Vagina (tissue), 2 donors: ENCODE measurements at places on chromosomes 6 and 20. TPM values are rescaled to one million over a fixed set of nuclear protein-coding genes. Genes with fewer than 3 reads are reported as not detected.

ERVFRD-1 gene
- 0.25 TPM for total RNA-seq

ANKRD66 gene
- not detected for total RNA-seq

- DNase-seq = no peak
Observed at GRCh38 chr20:15594158-15594695, 979.0 kb downstream of the KIF16B start.

DNA sequence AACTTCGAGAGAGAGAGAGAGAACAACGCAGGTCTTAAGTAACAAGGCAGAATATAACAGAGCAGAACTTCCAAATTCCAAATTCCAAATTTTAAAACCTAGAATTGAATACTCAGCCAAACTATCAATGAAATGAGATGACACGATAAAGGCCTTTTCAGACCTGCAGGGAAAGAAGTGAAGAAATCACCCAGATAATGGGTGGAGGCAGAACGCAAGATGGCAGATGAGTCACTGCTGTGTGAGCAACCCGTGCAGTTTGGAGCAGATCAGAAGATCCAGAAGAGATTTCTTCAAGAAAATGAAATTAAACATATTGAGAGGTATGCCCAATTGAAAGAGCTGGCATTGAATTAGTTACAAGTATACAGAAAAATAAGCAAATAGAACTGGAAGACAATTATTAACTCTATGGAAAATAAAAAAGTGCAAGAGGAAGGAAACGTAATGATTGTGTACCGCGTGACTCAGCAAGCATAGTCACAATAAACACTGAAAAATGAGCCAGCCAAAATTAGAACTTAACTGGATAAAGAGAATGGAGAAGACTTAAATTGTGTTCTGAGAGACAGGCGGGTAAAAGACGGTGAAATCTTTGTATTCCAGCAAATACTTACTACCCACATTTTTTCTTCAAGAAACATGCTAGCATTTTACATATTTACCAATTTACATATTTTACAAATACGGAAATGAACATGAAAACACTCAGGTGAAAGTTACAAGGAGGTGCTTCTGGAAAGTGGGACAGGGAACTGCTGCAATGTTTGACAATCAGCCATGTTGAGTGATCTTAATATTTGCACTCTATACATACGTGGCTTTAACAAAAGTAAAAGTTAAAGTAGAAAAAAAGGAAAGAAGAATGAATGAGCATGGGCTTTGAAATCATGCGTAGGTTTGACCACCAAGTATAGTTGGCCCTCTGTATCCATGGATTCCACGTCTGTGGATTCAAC, 87.9 kb upstream of the CDYL start:
- DNase-seq = no peak

DNA sequence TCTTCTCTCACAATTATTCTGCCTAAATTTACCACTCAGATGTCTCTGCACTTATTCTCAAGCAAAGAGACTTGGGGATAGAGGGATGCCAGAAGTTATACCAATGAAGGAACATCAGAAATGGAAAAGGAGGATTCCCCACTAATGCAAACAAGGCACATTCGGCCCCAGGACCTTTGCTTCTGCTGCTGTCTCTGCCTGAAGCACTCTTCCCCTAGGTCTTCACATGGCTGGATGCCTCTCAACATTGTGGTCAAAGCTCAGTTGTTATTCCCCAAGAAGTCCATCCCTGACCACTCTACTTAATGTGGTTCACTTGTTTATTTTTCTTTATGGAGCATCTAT, 508.7 kb downstream of the DOK5 start:
- DNase-seq = no peak

WFDC8 gene
- not detected for total RNA-seq

DNA sequence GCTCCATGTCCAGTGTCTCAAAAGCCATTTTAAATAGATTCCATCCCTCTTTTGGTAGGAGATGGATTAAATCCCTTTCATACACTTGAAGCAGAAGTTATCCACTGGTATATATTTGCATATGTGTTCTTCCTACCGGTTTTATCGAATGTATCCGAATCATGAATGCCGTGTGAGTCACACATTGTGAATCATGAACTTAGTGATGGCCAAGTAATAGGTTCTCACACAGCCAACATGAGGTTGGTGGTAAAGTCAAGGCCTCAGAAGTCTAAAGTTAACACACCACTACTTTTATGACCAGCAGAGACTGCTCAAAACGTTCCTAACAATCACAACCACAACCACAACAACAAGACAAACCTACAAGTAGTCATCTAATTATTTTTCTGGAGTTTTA, 345.5 kb downstream of the THBS2 start:
- no peak for DNase-seq

DNA sequence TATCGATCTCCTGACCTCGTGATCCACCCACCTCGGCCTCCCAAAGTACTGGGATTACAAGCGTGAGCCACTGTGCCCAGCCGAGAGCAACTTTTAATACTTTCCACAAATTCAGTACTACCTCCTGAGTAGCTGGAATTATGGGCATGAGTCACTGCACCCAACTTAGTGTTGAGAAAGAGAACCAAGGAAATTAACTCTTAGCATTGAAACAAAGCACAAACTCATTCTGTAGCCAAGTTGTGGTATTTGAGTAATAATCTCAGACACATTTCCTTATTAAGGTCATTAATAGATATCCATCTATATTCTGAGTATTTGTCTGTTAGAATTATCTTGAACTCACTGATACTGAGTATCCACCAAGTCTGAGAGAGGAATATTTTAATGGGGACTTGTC, 14.3 kb upstream of the ELOVL2 start:
- DNase-seq = no peak

DNA sequence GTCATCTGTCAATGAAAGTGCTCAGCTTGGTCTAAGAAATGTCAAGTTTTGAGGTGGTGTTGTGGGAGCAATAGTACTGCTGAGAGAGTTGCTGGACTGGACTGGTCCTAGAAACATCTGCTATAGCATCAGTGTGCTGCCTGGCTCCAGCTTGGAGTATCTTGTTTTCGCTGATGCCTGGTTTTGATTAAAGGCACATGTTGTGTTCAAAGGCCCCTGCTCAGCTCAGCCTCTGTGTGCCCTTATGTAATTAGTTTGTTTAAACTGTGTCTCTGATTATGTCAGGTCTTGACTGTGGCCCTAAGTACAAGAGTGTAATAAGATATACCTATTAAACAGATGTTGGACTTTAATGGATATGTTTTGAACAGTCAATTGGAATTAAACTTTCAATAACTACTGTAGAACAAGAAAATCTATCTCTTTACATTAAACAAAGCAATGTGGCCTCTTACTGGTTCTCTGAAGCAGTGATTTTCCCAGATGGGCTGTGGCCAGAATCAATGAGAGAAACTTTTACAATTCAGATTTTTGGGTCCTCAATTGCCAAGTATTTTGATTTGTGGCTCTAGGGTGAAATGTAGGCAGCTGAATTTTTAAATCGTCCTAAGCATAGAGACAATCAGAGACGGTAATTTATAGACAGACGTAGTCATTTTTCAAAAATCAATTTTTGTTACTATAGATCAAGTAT, 668.2 kb downstream of the DHX35 start:
- DNase-seq = no peak

IRF4 gene
- total RNA-seq = 2.9 TPM

RIMS4 gene
- 6.4 TPM for total RNA-seq

- no peak for DNase-seq
Observed at GRCh38 chr6:9458424-9458823, 956.5 kb downstream of the TFAP2A start.

GRCh38 chr6:7628909-7629308, 38.9 kb downstream of the SNRNP48 start:
- no peak for DNase-seq

DNA sequence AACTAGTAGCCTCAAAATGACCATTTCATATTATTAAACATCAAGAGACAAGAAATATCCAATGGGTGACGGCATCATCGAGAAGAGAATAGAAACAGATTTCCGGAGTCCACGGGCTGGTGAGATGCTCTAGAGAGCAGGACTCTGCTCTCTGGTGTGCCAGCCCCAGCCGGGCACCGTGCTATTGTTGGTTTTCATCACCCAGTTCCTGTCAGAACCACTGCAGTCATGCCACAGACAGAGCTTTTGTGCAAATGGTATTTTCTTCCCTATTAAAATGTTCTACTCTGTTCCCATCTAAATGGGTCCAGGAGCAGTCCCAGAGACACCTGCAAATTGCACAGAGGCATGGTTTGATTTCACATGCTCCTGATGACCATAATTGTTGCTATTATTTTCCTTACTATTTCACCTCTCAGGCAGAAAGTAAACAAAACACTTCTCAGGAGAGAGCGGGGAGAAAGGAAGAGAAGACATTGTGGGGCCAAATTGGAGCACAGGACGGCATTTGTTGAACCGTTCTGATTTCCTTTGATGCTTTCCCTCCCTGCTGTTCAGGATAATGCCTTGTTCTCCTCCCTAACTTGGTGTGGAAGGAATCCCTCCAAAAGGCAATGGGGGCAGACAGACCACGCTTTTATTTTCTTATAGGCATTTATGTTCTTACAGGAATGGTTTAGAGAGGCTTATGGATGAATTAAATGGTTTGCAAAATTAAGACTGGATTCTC, 11.4 kb upstream of the RAMACL start:
- DNase-seq = no peak

GRCh38 chr6:80338201-80338836, 231.8 kb downstream of the BCKDHB start:
- no peak for DNase-seq

ARFGEF2 gene
- total RNA-seq = 21.9 TPM

DAAM2 gene
- total RNA-seq = 22.1 TPM

DNA sequence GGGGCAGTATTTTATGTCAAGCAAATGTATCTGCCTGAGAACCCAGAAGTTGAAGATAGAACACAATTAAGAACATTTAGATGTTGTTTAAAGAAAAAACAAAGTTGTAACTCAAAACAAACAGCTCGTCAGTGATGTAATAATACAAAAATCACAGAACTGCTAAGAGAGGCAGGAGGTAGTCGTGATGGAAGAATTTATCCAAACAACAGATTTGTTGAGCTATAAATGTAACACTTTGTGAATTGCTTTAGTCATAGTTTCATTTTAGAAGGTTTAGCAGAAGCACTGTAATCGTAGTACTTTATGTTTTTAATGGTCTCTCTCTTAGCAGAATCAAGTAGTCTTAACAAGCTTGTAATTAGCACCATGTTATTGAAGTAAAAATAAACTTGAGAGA, 73.6 kb downstream of the SCAF8 start:
- no peak for DNase-seq

DNA sequence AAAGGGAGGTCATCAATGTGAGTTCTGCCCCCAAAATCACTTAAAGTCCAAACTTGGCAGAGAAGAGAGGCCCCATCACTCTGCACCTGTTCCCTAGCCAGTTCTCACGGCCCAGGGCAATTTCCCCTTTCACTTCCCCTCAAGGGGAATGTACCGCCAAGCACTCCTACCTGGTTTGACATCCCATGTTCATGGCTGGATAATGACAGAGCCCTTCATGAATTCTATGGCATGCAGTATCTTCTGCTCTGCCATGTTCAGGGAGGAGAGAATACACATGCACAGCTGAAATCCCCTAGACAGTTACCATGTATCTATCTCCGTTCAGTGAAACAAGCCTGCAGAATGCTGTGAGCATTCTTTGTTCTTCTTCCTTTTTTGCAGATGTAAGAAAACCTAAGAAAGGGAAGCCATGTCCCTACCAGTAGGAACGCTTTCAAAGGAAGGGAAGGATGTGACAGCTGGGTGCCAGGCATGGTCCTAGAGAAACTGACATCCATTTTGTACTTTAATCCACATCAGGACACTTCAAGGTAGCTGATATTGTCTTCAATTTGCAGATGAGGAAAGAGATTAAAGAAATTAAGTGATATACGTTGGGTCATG, 79.8 kb upstream of the ARID1B start:
- no peak for DNase-seq

DNA sequence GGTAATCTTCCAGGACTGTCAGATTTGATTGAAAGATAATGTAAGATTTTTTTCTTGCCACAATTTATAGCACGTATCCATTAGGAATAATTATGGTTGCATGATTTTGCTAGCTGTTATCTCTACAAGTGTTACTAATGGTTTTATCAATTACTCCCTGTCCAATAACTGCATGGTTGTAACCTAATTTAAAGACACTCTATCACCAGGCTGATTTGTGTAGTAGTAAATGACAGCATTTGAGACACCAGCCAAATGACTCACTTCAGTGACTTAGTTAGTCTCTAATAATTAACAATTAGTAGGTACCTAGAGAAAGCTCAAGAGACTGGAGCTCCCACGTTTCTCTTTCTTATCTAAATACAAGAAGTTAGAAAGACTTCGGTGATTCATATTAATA, 453.8 kb upstream of the POU3F2 start:
- DNase-seq = no peak

PRDM13 gene
- total RNA-seq = not detected

GRCh38 chr20:49432550-49432949, 49.9 kb downstream of the KCNB1 start:
- no peak for DNase-seq

DNA sequence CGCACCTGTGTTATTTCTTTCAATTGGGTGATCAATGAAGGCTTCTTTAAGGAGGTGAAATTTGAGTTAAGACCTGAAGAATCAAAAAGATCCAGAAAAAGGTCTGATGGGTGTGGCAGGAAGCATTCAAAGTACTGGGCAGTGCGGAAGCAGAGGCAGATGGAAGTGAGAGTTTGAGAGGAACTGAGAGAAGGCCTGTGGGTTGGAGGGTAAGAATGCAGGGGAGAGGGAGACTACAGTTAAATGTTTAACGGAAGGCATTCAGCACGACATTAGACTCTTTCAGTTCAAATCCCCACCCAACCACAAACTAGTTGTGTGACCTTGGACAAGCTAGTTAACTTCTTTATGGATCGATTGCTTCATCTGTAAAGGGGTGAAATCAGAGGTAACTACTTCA, 50.5 kb upstream of the GCM1 start:
- DNase-seq = no peak

DNA sequence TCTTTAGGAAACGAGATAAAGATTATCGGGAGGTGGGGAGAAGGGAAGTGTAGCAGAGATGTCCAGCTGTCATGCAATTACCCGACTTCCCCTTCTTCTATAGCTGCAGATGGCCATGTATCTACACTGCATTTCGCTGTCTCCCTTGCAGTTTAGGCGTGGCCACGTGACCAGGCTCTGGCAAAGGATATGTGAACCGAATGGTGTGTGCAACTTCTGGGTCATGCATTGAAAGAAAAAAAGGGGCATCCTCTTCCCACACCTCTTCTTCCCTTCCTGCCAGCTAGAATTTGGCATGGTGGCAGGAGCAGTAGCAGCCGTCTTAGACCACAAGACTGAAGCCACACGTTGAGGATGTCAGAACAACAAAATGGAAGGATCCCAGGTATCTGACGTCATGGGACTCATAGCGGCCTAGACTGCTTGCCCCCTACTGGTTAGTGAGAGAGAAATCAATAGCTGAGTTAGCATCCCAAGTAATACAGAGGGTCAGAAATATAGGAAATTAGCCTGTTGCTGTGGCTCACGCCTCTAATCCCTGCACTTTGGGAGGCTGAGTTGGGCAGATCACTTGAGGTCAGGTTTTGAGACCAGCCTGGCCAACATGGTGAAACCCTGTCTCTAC, 32.8 kb downstream of the TCF15 start:
- no peak for DNase-seq

GRCh38 chr20:11849976-11850670, 67.6 kb upstream of the BTBD3 start:
- DNase-seq = no peak

SSR1 gene
- total RNA-seq = 48.1 TPM

ETV7 gene
- total RNA-seq = 2.2 TPM

TOX2 gene
- 5.2 TPM for total RNA-seq

WFDC2 gene
- total RNA-seq = 2.2 TPM

CST5 gene
- not detected for total RNA-seq

MTHFD1L gene
- total RNA-seq = 2.7 TPM

- DNase-seq = no peak
Observed at GRCh38 chr6:35776364-35777215, at the start of gene CLPSL2. Gene CLPSL2, plus strand, starts transcription at chr6:35776598. Its CDS starts 21 bp downstream, at chr6:35776619.

NFATC2 gene
- total RNA-seq = 7.4 TPM
